Osteoblast (primary cell): ENCODE measurements at places on chromosomes 16 and 17. TPM values are rescaled to one million over a fixed set of nuclear protein-coding genes. Genes with fewer than 3 reads are reported as not detected.

DNA sequence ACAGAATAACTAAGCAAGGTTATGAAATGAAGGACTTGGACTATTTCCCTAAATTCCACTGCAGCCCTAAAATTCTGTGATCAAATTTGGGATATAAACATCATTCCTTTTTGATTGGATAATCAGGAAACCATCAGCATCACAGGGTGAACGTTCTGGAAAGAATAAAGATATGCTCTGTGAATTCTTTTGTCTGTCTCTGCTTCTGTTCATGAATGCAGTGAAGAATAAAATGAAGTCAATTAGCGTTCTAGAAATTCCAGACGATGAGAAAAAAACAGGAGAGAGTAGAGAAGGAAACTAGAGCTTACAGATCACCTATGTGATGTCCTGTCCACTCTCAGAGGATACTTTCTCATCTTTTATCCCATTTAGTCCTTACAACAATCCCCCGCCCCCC, 295.1 kb upstream of the SOX9 start:
- H3K4me1 ChIP-seq = peaks cover 6% of the 10 kb centered on the region
- H3K4me3 ChIP-seq = no peak overlapping the region
- H3K36me3 ChIP-seq = no peaks in the 10 kb centered on the region
- DNase-seq = no peak

- no peaks in the 10 kb centered on the region for H3K36me3 ChIP-seq
- H3K4me1 ChIP-seq = no peaks in the 10 kb centered on the region
- no peaks in the 10 kb centered on the region for H3K27me3 ChIP-seq
- no peak overlapping the region for H3K27ac ChIP-seq
- peak; percentile 73 for DNase-seq
Observed at GRCh38 chr17:73423159-73423715, 111.4 kb upstream of the CDC42EP4 start.

DNA sequence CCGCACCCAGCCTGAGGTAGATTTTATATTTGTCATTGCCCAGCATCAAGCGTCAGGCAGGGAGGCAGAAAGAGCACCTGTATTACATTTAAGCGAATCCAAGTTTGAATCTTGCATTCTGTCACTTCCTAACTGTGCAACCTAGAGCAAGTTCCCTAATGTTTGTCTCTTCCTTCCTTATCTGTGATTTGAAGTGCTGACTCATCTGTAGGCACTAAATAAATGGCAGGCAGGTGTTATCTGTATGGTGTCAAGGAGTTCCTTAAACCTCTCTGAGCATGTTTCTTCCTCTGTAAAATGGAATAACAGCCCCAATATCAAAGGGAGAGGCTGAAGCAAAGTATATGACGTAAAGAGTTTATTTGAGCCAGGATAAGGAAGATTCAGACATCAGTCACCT, 24.3 kb downstream of the GP2 start:
- H3K36me3 ChIP-seq = no peaks in the 10 kb centered on the region
- DNase-seq = no peak
- H3K4me3 ChIP-seq = no peak overlapping the region

DNA sequence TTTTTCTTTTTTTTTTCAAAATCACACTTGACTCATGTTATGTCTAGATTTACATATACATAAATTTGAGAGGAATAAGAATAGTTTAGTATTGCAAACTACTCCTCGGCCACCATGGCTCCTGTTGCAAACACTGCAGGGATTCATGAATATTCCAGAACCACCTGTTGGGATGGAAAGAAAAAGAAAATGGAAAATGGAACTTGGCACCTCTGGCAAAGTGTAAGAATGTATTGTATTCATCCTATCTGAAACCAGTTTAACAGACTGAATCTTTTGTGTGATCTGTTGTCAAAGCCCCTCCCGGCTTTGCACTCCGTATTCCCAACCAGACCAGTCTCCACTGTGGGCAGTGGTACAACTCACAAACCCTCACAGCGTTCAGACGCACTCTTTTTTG, 124.4 kb downstream of the SPECC1 start:
- H3K36me3 ChIP-seq = no peaks in the 10 kb centered on the region
- no peak for DNase-seq
- no peak overlapping the region for H3K27ac ChIP-seq

DNA sequence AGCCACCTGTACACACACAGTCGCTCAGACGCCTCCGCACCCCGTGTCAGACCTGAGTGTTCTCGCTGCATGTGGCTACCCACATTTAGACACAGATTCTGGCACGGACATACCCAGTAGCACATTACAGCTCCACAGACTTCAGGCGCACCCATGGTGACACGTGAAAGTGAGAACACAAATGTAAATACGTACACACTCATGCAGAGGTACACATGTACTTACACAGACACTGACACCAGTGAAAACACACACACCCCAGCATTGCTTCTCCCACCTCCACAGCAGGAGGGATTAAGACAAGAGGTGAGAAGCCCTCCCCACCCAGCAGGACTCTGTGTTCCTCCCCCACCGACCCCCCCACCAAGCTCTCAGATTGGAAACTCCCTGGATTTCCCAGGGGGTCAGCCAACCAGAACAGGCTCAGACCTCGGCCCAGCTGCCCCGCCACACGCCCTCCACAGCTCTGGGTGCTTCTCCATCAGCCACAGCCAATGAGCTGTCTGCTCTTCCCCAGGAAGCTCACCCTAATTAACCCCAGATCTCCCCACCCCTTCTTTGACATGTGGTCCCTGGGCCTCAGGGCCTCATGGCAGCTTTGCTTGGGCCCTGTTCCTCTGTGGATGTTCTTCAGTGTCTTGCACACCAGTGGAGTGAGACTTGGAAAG, 5.3 kb upstream of the FOXN1 start:
- no peaks in the 10 kb centered on the region for H3K36me3 ChIP-seq
- no peaks in the 10 kb centered on the region for H3K4me1 ChIP-seq
- peak; percentile 58 for DNase-seq
- H3K27me3 ChIP-seq = peaks cover 33% of the 10 kb centered on the region
- no peak overlapping the region for H3K4me3 ChIP-seq

DNA sequence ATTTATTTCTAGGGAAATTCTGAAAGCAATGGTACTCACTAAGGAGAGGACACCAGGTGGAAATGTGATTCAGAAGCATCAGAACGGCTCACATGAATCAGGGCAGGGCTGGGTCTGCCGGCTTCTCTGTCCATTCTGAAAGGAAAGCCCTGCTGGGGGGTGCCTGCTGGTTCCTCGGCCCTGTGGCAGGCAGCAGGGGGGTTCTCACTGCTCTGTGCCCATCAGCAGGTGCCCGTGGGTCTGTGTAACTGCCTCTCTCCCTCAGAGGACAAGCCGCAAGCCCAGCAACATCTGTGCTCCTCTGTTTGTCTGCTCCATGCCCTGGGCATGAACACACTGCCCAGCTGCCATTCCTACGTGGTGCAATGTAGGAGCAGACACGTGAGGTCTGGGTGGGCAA, 74.9 kb upstream of the ZNF423 start:
- peaks cover 5% of the 10 kb centered on the region for H3K27me3 ChIP-seq
- H3K27ac ChIP-seq = no peak overlapping the region
- no peaks in the 10 kb centered on the region for H3K36me3 ChIP-seq
- no peak for DNase-seq
- H3K4me1 ChIP-seq = no peaks in the 10 kb centered on the region

- H3K27me3 ChIP-seq = no peaks in the 10 kb centered on the region
- H3K36me3 ChIP-seq = no peaks in the 10 kb centered on the region
- H3K4me1 ChIP-seq = no peaks in the 10 kb centered on the region
- DNase-seq = no peak
- H3K4me3 ChIP-seq = no peak overlapping the region
- no peak overlapping the region for H3K27ac ChIP-seq
Observed at GRCh38 chr16:83792391-83792790, 15.4 kb upstream of the HSBP1 start.

- H3K27me3 ChIP-seq = no peaks in the 10 kb centered on the region
- H3K27ac ChIP-seq = peak overlapping the region; percentile 52
- no peak for DNase-seq
- no peak overlapping the region for H3K4me3 ChIP-seq
Observed at GRCh38 chr16:85056211-85056748, 28.7 kb downstream of the KIAA0513 start.

DNA sequence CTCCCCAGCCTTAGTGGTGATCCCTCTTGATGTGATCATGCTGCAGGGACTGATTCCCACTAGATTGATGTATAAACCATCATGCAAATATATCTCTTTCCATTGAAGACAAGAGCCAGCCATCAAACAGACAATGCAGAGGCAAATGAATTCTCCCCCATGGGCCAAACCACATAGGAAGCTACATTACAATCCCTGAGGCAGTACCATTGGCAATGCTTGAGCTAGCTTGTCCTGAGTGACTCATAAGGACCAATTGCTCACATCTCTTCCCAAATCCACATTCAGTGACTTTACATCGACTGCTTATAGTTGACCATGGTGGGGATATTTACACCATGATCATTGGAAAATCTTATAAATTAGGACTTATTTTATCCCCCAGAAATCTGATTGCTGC, 242.2 kb downstream of the SHISA9 start:
- H3K27me3 ChIP-seq = no peaks in the 10 kb centered on the region
- no peaks in the 10 kb centered on the region for H3K36me3 ChIP-seq
- no peak overlapping the region for H3K27ac ChIP-seq
- H3K4me1 ChIP-seq = no peaks in the 10 kb centered on the region
- no peak for DNase-seq

DNA sequence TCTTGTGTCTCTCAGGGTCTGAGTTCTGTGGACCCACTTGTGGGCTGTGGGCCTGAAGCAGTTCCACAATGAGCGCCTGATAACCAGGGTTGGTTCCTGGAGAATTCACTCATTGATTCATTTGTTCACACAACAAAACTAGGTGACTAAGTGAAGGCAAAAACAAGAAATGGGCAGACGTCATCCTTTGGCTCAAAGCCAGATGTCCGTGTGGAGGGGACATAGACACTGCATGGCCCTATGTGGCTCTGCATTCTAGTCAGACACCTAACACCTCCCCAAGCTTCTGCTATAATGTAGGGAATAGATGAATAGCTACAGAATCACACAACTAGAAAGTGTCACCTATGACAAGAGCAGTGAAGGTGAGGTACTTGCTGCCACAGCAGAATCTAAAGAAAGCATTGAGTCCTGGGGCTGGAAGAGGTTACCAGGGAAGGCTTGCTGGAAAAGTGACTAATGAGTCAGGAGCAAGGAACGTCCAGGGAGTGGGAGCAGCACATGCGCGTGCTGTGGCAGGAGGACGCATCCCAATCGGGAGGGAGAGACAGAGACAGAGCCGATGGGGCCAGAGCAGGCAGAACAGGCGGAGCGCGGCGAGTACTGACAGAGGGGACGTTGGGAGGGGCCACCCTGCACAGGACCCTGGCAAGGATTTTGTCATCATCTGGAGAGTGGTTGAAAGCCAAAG, 58.9 kb downstream of the CES1 start:
- no peaks in the 10 kb centered on the region for H3K36me3 ChIP-seq
- no peak overlapping the region for H3K27ac ChIP-seq
- no peaks in the 10 kb centered on the region for H3K27me3 ChIP-seq
- peak; percentile 77 for DNase-seq
- H3K4me1 ChIP-seq = no peaks in the 10 kb centered on the region
- no peak overlapping the region for H3K4me3 ChIP-seq

DNA sequence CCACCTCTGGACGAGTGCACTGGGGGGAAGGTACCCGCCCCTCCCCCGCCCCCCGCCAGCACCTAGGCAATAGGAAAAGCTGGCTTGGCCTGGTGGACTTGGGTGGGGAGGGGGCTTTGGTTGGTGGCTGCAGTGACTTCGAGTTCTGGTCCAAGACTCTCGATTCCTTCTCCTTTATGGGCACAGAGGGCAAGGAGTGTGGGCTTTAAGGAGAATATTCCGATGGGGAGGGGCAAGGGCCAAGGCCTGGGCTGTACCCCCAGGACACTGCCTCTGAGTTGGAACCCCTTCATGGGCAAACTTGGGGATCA, 409 bp downstream of the ACSF2 start:
- peak overlapping the region; percentile 43 for H3K27ac ChIP-seq
- no peaks in the 10 kb centered on the region for H3K27me3 ChIP-seq
- H3K4me1 ChIP-seq = peaks cover 44% of the 10 kb centered on the region
- DNase-seq = no peak
- H3K36me3 ChIP-seq = no peaks in the 10 kb centered on the region

GRCh38 chr16:81465375-81465943, 20.9 kb downstream of the CMIP start:
- H3K36me3 ChIP-seq = no peaks in the 10 kb centered on the region
- no peak overlapping the region for H3K4me3 ChIP-seq
- DNase-seq = no peak
- no peaks in the 10 kb centered on the region for H3K27me3 ChIP-seq

- H3K4me3 ChIP-seq = no peak overlapping the region
- peaks cover 9% of the 10 kb centered on the region for H3K4me1 ChIP-seq
- H3K27ac ChIP-seq = no peak overlapping the region
- no peaks in the 10 kb centered on the region for H3K36me3 ChIP-seq
- peaks cover 13% of the 10 kb centered on the region for H3K27me3 ChIP-seq
Observed at GRCh38 chr17:48129981-48130380, 22.4 kb downstream of the SNX11 start.

DNA sequence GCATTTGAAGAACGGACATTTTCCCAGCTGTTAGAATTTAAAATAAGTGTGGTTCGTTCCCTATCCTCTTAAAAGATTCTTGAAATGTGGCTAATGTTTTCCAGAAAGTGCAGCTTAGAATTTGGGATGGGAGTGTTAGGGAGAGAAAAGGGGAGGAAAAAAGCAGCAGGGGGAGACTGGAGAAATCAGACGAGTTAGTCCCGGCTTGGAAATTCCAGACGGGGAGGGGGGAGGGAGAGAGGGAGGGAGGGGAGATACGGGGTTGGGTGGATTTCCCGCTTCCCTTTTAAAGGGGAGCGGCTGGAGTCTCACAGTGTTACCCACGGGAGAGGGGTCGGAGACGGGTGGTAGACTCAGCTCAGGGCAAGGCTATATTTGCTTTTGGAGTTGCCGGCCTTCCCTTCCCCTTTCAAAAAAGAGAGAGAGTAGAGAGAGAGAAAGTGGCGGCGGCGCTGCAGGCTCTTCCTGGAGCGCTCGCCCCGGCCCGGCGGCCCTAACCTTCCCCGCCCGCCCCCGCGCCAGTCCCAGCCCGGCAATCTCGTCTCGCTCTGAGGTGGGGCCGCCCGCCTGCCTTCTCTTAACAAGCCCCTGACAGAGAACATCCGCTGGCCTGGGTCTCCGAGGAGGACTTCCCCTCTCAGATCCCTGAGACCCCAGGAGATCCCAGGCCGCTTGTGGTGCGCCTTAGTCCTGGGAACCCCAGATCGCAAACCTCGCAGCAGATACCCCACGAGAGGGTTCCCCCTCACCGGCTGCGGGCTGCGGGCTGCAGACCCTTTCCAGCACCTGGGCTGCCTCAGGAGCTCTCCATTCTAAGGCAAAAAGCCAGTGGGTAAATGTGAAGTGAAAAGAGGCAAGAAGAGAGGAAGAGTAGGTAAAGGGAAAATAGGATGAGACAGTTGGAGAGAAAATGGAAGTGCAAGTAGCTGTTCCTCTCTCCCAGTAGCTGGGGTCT, 6.6 kb downstream of the IGF2BP1 start:
- H3K4me3 ChIP-seq = peak overlapping the region; percentile 65
- H3K27me3 ChIP-seq = peaks cover 84% of the 10 kb centered on the region
- H3K36me3 ChIP-seq = no peaks in the 10 kb centered on the region
- DNase-seq = peak; percentile 84

- H3K27me3 ChIP-seq = no peaks in the 10 kb centered on the region
- H3K27ac ChIP-seq = no peak overlapping the region
- H3K4me3 ChIP-seq = no peak overlapping the region
- no peak for DNase-seq
Observed at GRCh38 chr17:70314506-70314905, 145.2 kb downstream of the KCNJ2 start.

Gene CTF1
- 2.9 and 3.3 TPM in 2 replicates for total RNA-seq

Gene NPIPB8
- total RNA-seq = not detected in 2 replicates

Gene ATF7IP2
- total RNA-seq = 8.0 and 11.2 TPM in 2 replicates

Gene NEURL4
- 14.7 and 18.8 TPM in 2 replicates for total RNA-seq
